ENCODE measurements at places on chromosomes 12 and 14.
A peak's percentile ranks its signal among the peaks of the same experiment; 100 is the strongest.

DNA sequence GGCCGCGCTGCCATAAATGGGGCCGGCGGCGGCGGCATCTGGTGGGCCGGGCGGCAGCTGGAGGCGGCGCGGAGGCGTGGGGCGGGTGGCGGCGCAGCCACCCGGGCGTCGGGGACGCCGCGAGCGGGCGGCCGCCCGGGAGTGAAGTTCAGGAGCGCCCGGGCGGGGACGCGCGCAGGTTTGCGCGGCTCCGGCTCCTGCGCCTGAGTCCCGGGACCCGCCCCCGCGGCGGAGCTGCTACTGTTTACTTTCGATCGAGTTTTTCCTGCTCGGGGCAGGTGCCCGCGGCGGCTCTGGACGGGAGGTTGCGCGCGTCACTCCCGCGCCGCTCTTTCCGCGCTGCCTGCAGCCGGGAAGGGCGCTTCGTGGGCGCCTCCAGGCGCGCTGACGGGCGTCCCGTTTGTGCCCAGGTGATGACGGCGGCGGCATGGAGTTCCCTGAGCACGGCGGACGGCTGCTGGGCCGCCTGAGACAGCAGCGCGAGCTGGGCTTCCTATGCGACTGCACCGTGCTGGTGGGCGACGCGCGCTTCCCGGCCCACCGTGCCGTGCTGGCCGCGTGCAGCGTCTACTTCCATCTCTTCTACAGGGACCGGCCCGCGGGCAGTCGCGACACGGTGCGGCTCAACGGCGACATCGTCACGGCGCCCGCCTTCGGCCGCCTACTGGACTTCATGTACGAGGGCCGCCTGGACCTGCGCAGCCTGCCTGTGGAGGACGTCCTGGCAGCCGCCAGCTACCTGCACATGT lies at the start of gene ZBTB42:
ZBTB42 (plus strand) TSS at position 331 of the 749 bp plus-strand sequence; CDS start at position 428, 97 bp downstream.
- DNase-seq, result peak; percentile 59

- no peak for DNase-seq
These were observed 131.1 kb downstream of the GCH1 start for GRCh38 chr14:54771411-54772027.

DNA sequence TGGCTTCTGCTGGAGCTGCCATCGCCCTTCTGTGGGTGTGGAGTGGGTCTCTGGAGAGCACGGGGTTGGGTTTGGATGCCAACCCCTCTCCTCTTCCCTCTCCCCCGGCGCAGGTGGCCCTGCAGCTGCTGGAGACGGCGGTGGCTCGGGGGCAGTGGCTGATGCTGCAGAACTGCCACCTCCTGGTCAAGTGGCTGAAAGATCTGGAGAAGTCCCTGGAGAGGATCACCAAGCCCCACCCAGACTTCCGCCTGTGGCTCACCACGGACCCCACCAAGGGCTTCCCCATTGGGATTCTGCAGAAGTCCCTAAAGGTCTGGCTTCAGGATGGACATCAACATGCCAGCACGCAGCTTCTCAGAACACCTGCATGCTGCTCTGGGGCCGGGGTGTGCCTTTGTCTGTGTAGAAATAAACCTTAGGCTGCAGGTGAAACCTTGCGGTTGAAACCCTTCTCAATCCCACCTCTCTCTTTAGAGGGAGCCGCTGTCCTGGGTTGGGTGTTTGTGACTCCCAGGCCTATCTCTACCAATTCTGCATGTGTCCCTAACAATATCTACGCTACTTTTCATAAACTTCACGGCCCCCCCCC lies 44.3 kb downstream of the CCDC92 start:
- no peak for DNase-seq

- no peak for DNase-seq
These were observed 37.1 kb downstream of the USP15 start for GRCh38 chr12:62297321-62297720.

- DNase-seq, result peak; percentile 6
These were observed 787 bp downstream of the HECTD4 start for GRCh38 chr12:112381406-112381882.

GRCh38 chr12:47237751-47238211 lies 158.0 kb upstream of the AMIGO2 start:
- no peak for DNase-seq

DNA sequence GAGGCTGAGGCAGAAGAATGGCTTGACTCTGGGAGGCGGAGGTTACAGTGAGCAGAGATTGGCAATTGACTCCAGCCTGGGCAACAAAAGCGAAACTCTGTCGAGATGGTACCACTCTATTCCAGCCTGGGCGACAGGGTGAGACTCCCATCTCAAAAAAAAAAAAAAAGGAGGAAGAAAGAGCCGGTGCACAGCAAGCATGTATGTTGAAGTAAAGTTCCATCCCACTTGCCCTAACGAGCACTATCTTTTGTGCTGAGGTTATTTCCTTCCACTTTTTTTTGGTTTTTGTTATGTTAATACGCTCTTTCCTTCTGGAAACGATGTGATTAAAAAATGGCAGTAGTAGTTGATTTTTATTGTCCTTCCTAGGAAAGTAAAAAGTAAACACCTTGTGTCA lies 19.5 kb upstream of the GOLGA5 start:
- DNase-seq, result no peak

DNA sequence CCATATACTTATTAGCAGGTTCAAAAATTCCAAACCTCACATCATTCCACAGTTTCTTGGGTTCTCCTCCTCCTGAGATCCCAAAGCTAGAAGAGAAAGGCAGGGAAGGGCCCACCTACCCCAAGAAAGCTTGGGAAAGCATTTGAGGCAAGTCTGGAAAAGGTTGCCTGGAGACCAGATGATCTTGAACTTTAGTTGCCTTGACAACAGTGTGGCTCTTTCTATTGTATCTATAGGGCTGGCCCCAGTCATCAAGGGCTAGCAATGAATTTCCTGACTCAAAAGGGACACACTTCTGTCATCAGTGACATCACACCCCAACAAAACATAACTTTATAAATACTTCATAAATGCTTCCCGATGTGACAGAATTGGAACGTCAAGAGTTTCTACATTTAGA lies 40.0 kb downstream of the ZFYVE1 start:
- DNase-seq, result no peak

GRCh38 chr12:2395354-2395977 lies 342.7 kb downstream of the CACNA1C start:
- DNase-seq, result peak; percentile 5

DNA sequence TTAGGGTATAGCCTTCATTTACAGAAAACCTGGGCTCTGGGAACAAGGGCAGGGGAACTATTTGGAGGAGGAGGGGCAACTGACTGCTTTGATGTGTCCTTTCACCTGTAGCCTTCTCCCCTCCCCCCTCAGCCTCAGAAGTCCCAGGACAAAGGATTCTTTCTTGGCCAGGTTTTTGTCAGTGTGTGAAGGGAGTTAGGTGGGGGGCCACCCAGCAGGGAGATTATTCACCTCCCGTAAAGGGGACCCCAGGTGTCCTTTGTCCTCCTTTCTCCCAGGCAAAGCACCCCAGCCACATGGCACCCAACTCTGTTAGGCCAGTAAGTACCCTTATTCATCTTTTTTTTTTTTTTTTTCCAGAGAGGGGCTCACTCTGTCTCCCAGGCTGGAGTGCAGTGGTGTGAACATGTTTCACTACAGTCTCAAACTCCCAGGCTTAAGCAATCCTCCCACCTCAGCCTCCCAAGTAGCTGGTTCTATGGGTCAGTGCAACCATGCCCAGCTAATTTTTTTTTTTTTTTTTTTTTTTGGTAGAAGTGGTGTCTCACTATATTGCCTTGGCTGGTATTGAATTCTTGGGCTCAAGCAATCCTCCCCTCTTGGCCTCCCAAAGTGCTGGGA lies 723 bp upstream of the NFE2 start:
- no peak for DNase-seq

DNA sequence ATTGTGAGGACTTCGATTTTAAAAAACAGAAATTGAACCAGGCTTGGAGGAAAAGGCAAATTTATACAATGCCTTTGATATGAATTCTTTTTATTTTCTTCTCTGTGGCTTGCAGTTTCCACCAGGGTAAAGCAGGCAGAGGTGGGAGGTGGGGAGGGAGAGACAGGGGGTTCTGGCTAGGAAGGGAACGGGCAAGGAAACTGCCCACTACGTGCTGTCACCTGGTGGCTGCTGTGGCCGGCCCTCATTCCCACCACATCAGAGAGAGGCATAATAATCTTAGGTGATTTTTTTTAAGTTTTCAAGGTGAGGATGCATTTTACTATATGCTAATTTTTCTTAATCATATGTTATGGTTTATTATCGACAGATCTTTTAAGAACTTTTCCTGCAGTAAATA lies 145.8 kb downstream of the CACNA1C start:
- no peak for DNase-seq

- no peak for DNase-seq
These were observed 19.6 kb upstream of the MMP19 start for GRCh38 chr12:55862286-55862685.

DNA sequence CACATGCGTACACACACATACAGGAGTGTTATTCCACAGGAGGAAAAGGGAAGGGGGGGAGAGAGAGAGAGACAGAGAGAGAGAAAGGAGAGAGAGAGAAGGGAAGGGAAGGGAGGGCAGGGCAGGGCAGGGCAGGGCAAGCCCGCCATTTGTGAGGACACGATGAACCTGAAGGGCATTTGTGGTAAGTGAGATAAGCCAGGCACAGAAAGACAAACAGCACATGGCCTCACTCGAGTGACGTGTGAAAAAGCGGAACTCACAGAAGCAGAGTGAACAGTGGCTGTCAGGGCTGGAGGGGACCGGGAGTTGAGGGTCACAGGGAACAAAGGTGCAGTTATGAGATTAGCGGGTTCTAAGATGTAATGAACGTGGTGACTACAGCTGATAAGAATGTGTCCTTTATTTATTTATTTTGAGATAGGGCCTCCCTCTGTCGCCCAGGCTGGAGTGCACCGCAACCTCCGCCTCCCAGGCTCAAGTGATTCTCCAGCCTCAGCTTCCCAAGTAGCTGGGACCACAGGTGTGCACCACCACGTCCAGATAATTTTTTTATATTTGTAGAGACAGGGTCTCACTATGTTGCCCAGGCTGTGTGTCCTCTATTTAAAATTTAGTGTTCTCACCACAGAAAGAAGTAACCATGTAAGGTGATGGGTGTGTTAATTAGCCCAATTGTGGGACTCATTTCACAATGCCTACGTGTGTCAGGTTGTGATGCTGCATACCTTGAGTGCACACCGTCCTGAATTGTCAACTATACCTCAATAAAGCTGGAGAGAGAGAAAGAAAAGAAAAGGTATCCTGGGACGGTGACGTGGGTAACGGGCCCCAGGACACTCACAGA lies 18.7 kb upstream of the FBRSL1 start:
- no peak for DNase-seq

GRCh38 chr12:18415227-18415626 lies 153.9 kb downstream of the PIK3C2G start:
- no peak for DNase-seq

- DNase-seq, result no peak
These were observed 98.6 kb downstream of the TPH2 start for GRCh38 chr12:72037006-72037795.

GRCh38 chr14:52080808-52081755 lies 12.2 kb upstream of the NID2 start:
- no peak for DNase-seq

DNA sequence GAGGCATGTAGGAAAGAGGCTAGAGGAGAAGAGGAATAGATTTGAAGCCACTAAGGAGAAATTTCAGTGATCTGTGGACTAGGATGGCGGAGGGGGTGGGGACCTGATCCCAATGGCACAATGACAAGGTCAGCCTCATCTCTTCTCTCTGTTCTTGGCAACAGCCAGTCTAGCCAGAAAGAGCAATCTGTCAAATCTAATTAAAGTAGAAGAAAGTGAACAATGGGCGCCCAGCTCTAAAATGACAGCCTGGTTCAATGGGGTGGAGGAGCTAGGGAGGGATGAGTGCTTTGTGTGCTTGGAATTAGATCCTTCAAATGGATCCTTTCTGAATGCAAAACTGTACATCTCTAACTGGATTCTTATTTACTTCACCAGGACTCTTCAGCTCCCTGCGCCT lies 37.2 kb upstream of the TUBA1C start:
- no peak for DNase-seq

- DNase-seq, result peak; percentile 67
These were observed 1.8 kb upstream of the RNASE4 start for GRCh38 chr14:20682435-20683124.

- DNase-seq, result no peak
These were observed 30.8 kb upstream of the AKAP5 start for GRCh38 chr14:64434528-64434927.

DNA sequence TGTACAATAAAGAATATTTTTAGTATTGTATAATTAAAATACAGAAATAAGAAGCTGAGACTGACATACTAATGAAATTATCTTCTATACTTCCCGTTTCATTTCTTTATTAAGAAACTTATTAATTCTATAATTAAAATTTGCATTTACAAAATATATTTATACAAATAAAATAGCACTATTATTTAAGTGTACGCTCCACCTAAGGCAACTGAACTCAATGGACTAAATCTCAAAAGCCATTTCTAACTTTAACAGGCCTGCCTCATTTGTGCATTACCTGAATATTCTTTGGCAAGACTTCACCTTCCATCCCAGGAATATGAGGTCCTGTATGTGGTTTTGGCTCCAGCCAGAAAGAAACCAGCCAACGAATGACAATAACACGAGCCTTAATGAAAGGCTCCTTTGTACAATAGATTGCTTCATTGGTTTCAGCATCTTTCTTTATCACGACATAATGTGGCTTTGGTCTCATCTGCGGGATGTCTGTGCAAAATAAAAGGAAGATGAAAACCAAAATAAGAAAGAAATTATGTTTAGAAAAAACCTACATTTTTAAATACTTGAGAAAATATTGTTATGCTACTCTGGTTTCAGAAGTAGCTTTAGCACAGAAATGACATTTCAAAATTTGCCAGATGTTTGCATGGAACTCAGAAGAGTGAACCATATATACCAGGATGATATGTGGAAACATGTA lies 58.7 kb downstream of the RALGAPA1 start:
- DNase-seq, result no peak

DNA sequence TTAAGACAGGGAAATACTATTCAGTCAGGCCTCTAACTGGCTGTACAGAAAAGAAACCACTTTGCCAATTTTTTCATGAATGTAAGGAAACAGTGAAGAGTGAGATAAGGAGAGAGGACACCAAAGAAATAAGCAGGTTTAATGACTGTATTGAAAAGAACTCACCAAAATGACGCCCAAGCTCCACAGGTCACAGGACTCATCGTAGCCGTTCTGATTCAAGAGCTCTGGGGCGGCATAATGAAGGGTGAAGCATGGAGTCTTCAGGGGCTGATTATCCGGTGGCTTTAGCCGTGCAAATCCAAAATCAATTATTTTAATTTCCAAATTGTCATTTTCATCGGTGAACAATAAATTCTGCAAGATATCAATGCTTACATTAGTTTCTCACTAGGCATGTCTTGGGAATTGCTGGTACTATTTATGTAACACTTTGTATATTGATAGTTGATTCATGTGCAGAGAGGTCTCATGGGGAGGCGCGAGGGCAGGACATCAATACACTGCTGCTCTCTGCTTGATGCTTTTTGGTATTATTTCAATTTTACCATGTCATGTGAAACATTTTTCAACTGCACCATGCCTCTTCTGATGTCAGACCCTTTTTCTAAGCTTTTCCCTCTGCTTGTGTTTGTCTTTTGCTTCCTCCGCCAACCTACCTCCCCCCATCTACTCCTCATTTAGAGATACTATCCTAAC lies 74.2 kb upstream of the TTC7B start:
- no peak for DNase-seq

- DNase-seq, result no peak
These were observed 236.1 kb upstream of the DIO2 start for GRCh38 chr14:80447392-80447791.

GRCh38 chr12:51082561-51083125 lies 753 bp downstream of the CSRNP2 start:
- no peak for DNase-seq

- no peak for DNase-seq
These were observed 26.6 kb downstream of the PIGH start for GRCh38 chr14:67573228-67574010.

- no peak for DNase-seq
These were observed 1613.4 kb upstream of the SEL1L start for GRCh38 chr14:83147006-83147405.

- no peak for DNase-seq
These were observed 74.3 kb downstream of the GALNT8 start for GRCh38 chr12:4794491-4794890.
